HepG2 (cell line): ENCODE measurements at places on chromosomes 12 and 14. TPM values are rescaled to one million over a fixed set of nuclear protein-coding genes. Genes with fewer than 3 reads are reported as not detected.

- no peak for DNase-seq
Observed at GRCh38 chr12:122021193-122021821, 377 bp upstream of the BCL7A start.

GRCh38 chr12:107992870-107993451 is 136.1 kb upstream of the WSCD2 start:
- peak; percentile 49 for DNase-seq

DNA sequence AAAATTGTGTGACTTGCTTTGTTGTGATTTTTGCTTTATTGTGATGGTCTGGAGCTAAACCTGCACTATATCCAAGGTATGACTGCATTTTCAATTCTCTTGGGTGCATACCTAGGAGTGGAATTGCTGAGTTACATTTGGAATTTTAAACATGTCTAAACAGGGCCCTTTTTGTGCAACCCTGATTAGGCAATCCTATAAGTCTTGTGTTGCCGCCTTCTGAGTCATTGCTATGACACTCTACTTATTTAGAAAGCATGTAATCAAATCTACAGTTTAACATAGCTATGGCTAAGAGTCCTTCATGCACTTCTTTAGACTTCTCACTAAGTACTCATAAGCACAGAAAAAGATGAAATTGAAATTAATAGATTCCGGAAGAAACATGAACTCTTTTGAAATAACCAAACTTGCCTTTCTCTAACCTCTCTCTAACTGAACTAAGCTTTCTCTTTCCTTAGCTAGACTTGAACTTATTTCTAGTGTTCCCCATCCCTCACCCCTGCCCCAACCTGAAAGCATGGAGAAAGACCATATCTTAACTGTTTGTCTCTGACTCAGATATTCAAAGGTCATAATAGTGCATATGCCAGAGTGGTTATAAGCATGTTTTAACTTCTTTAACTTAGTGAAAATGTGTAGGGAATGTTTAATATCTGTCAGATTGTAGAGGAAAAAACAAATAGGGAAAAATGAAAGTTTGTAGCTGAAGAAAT is 203.0 kb downstream of the SNAPC1 start:
- DNase-seq, result peak; percentile 25

Gene STAT6
- total RNA-seq, result 19.4 and 28.0 TPM in 2 replicates

DNA sequence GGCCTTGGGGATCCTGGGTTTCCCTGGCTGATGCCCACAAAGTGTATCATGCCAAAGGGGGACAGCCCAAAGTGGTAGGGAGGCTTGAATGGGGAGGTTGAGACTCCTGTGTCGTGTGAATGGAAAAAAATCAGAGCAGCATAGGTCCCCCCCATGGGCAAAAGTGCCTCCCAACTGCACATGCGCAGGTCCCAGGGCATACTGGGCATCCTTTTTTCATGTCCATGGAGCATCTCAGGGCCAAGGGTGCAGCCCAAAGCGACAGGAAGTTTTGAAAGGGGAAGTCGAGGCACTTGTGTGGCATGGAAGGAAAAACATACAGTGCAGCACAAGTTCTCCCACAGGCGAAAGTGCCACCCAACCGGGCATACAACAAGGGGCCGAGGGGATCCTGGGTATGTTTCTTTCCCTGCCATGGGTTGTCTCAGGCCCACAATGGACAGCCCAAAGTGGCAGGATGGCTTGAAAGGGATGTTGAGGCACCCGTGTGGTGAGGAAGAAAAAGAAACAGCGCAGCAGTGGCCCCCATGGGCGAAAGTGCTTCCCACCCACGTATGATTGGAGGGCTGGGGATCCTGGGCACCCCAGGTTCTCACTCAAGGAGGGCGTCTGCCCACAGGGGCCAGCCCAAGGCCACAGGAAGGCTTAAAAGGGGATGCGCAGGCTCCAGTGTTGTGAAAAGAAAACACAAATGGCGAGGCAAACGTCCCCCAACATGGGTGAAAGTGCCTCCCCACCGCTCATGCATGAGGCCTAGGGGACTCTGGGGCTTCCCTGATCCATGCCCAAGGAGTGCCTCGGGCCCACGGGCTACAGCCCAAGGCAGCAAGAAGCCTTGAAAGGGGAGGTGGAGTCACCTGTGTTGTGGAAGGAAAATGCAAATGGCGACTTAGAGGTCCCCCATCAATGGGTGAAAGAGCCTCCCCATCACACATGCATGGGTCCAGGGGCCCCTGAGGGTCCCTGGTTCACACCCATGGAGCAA is 573.7 kb downstream of the ALG10 start:
- no peak for DNase-seq

Gene SDR9C7
- total RNA-seq, result not detected in 2 replicates

DNA sequence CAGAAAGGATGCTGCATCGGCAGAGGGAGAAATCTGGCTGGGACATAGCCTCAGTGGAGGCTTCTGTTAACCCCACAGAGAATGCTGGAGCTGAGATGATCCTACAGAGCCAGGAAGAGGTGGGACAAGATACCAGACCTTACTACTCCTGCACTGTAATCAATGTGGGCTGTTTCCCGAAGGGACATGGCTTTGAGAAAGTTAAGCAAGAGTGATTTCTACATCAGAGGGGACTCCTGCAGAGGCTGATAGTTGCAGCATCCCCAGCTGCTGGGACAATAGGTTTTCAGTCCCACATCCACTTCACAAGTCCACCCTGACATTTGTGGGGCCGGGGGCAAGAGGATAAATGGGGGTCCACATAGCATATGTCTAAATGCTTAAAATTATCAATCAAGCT is 22.5 kb upstream of the CMKLR1 start:
- DNase-seq, result no peak

Gene RIPK3
- not detected in 2 replicates for total RNA-seq

Gene TTC6
- 13.2 and 27.4 TPM in 2 replicates for total RNA-seq

GRCh38 chr14:61542848-61543790 is 152.2 kb upstream of the HIF1A start:
- no peak for DNase-seq

DNA sequence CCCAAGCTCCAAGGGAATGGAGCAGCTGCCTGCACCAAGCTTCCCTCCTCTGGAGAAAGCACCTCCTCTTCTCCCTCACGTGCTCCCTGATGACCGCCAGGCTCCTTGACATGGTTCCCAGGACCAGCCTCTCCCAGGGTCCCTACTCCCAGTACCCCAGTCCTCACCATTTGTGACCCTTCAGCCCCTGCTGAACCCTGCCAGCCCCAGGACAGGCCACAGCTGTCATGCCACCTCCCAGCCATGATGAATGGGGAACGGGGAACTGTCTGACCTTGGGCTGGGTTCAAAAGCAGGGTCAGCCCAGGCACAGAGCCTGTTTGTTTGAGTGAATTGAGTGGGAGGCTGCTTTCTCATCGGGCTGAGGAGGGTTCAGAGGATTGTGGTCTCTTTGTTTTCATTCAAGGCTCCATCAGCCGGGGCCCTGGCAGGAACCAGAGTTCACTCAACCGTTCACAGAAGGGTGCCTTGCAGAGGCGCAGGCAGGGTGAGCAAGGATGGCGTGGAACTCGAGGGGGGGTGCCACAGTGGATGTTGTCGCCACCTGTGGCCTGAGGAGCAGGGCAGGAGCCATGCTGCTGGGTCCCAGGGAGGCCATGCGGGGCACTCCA is 344.5 kb upstream of the SFSWAP start:
- DNase-seq, result peak; percentile 18

DNA sequence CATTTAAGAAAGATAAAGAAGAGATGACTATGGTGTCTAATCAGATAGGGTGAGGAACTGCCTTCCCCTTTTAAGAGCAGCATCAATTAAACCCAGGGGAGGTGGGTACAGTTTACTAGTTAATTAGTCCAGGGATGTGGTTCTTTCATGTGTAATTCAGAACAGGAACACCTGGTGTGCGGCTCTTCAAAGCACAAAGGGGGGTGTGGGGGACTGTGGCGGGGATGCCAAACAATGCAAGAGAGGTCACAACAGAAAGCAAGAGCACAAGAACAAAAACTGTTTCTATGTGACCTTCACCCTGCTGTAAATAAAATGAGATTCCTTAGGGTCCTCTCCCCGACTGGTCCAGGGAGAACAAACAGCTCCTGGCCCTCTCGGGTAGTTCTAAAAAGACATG is 183.9 kb upstream of the SOX5 start:
- DNase-seq, result peak; percentile 14

GRCh38 chr12:31218203-31219025 is 107.5 kb downstream of the SINHCAF start:
- no peak for DNase-seq

DNA sequence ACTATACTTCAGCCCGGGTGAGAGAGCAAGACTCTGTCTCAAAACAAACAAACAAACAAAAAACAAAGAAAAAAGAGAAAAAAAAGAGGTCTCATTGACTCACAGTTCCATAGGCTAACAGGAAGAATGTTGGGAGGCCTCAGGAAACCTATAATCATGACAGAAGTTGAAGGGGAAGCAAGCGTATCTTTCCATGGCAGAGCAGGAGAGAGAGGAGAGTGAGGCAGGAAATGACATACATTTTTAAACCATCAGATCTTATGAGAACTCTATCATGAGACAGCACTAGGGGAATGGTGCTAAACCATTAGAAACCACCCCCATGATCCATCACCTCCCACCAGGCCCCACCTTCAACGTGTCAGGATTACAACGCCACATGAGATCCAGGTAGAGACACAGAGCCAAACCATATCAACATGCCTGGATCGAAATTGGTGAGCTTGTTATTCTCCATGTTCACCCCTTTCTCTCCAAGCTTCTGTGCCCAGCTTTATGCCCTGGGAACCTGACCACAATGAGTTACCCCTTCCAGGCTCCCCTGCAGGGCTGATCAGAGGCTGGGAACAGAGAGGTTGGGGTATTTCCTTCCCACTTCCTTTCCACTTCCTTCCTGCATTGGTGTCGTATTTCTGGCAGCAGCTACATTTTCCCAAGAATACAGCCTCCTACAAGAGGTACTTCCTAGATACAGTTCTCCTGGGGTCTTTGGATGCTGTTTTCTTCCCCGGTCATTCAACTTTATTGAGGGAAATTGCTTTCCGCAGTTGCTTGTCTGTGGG is 219.3 kb upstream of the FLRT2 start:
- no peak for DNase-seq

Gene FOXM1
- total RNA-seq, result 25.9 and 28.6 TPM in 2 replicates

Gene HVCN1
- total RNA-seq, result 0.20 and 0.49 TPM in 2 replicates

- DNase-seq, result no peak
Observed at GRCh38 chr12:78473136-78473535, 391.4 kb upstream of the SYT1 start.

GRCh38 chr12:615620-616019 is 47.6 kb downstream of the NINJ2 start:
- DNase-seq, result no peak

Gene BCL11B
- not detected in 2 replicates for total RNA-seq

- no peak for DNase-seq
Observed at GRCh38 chr12:98594050-98594835, 757 bp downstream of the SLC25A3 start.

DNA sequence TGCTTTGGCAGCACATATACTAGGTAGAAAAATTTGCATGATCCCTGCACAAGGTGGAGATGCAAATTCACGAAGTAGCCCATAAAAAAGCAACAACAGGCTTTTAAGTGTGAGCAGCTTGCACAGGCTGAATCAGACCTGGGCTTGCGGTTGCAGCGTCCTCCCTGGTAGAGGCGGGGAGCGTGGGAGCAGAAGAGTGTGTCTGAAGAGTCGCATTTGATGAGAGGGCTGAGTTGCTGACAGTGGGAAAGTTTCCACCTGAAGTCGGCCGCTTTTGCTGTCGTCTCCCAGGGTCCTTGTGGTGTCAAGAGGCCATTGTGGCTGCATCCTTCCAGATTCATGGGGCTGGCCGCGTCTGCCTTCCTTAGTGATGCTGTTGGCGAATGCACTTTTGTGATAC is 6.2 kb downstream of the AACS start:
- DNase-seq, result no peak

GRCh38 chr12:54423816-54424150 is 4.7 kb upstream of the ITGA5 start:
- no peak for DNase-seq

DNA sequence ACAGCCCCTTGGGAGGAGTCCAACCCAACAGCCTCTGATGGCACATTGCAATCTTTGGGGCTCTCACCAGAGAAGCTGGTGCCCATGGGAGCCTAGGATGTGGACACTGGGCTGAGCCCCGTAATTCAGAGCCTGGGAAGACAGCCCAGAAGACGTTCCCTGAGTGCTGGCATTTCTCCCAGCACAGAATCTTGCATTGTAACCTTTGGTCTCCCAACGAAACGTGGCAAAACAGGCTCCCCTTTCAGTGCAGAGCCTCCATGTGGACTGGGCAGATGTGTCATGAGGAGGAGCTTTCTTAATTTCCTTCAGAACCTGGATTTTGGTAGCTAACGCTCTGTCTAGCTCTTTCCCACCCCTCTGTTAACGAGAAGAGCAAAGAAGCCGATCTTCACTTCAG is 26.3 kb downstream of the BATF start:
- DNase-seq, result no peak

DNA sequence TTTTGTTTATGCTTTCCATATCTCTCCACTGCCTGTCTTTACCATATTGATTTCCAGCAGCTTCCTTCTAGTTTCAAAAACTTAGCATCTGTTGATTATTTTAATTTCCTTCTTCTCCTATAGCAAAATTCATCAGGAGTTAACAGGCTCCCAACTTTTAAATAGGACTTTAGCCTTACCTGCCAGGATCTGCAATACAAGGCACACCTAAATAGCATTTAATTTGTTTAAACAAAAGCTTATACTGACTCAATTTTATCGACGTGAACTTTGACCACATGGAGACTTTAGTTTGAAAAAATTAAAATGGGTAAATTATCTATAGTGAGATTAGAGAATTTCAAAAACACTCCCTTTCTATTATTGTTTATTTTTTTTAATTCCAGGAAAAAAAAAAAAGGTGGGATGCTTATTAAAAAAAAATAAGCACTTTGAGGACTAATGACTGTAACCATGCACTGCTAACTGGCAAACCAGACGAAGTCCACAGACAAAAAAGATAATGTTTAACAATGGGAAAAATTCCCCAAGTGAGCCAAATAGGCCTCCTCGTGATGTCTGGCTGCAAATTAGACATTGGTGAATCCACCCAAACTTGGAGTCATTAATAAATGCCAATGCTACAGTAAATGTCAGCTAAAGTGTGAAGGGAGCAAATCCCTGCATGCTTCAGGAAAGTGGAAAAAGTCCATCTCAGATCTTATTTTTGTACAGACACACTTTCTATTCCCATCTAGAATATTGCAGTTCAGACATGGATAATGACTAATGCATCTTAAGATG is 40.7 kb downstream of the RMST start:
- DNase-seq, result peak; percentile 24

GRCh38 chr12:47111392-47111778 is 31.6 kb upstream of the AMIGO2 start:
- DNase-seq, result no peak
